ENCODE measurements at places on chromosomes 5 and 9.

- DNase-seq = no peak
Observed at GRCh38 chr5:180315762-180316212, 23.9 kb upstream of the MAPK9 start.

DNA sequence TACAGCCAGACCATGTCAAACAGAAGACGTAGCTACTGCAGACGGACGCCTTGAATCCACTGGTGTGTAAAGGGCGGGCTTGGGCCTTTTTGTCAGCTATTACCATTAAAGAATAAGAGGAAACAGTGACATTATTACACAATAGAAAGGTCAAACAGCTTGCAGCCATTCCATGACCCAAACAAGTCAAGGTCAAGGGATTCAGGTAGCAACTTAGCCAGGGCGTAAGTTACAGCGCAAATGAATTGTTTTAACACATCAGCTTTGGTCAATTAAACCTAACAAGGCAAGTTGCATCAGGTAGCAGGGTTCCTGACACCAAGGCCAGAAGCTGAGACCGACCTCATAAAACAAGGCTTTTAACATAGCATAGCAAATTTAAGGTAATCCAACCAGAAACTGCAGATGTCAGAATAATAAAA is 15.3 kb downstream of the NFIB start:
- DNase-seq = no peak

DNA sequence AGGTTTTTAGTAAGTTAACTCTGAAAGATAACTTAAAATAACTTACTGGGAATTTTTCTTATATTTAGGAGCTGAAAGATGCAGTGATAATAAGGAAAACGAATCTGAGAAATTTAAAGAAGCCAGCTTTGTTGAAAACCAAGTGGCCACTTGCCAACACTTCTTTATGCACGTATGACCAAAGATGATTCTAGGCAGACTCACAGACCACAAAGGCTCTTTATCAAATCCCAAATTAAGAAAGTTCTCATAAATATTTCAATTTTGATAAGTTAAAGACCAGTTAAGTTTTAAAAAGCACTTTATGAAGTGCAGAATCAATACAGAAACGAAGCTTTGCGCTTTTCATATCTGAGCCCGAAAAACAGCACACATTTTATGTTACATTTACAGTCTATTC is 1.5 kb downstream of the AFF4 start:
- peak; percentile 17 for DNase-seq

- DNase-seq = no peak
Observed at GRCh38 chr9:101478906-101479305, 43.3 kb upstream of the ALDOB start.

- DNase-seq = no peak
Observed at GRCh38 chr9:131923132-131923671, 156.5 kb downstream of the MED27 start.

DNA sequence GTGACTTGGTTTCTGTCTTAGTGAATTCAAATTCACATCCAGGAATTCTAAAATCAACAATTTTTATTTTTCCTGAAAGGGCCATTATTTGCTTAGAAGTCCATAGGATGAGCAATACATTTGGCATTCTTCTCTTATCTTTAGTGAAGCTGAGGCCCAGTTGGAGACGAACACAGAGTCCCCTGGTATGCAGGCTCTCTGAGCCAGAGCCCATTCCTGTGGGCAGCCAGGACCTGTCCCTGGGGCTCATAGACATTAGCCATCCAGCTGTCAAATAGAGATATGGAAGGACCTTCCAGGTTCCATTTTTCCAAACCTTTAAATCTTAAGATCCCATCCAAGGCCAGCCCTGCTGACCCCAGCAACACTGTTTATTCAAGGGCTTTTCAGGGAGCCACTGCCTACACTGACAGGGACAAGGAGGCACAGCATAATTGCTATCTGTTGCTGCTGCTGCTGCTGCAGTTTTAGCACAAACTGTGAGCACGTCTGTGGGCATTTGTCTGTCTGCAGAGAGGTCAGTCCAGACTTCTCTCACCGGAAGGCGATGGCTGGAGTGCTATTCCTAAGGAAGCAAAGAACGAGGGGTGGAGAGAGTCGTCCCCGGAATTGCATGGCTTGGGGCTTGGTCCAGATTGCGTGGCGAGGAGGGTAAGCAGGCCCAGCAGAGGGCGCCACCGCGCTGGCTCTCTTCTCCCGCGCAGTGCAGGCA is 639.0 kb downstream of the CCDC171 start:
- no peak for DNase-seq

DNA sequence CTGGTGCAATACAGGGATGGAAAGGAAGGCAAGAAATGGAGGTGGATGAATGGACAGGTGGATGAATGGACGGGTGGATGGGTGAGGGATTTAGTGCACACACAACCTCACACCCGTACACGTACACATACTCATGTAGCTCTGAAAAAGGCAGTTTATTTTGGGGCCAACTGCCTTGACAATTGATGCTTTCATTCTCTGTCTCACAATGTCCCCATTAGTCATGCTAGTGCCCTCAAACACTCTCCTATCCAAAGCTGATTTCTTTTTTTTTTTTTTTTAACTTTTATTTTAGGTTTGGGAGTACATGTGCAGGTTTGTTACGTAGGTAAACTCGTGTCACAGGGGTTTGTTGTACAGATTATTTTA is 495.0 kb downstream of the DMAC1 start:
- DNase-seq = no peak

DNA sequence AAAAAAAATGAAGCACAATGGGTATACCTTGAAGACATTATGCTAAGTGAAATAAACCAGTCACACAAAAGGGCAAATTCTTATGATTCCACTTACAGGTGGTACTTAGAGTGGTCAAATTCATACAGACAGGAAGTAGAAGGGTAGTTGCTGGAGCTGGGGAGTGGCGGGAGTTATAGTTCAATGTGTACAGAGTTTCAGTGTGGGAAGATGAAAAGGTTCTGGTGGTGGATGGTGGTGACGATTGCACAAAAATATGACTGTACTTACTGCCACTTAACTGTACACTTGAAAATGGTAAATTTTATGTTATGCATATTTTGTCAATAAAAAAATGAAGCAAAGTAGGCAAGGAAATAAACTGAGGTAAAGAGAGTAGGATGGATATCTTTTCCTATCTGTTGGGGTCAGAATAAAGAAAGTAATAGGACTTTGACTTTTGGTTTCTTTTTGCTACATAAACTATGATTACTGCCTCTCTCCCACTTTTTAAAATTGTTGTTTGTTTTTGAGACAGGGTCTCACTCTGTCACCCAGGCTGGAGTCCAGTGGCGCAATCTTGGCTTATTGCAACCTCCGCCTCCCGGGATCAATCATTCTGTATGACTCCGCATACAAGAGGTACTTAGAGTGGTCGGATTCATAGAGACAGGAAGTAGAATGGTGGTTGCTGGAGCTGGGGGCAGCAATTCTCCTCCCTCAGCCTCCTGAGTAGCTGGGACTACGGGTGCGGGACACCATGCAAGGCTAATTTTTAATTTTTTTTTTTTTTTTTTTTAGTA is 4.0 kb upstream of the PSAT1 start:
- DNase-seq = no peak

- no peak for DNase-seq
Observed at GRCh38 chr5:10498350-10498749, 56.7 kb downstream of the ROPN1L start.

- DNase-seq = no peak
Observed at GRCh38 chr5:4420177-4420576, 720.0 kb upstream of the ADAMTS16 start.

GRCh38 chr5:148733601-148734438 is 79.5 kb upstream of the HTR4 start:
- peak; percentile 40 for DNase-seq

GRCh38 chr5:16577677-16578076 is 39.1 kb downstream of the RETREG1 start:
- DNase-seq = no peak

Data from AG04449 (cell line).